ENCODE measurements at places on chromosomes 6 and 20.

- peak; percentile 2 for DNase-seq
These were observed 294.0 kb downstream of the ADGB start for GRCh38 chr6:146892613-146893401.

GRCh38 chr6:27101824-27102223, 145.7 kb upstream of the PRSS16 start:
- DNase-seq = no peak

DNA sequence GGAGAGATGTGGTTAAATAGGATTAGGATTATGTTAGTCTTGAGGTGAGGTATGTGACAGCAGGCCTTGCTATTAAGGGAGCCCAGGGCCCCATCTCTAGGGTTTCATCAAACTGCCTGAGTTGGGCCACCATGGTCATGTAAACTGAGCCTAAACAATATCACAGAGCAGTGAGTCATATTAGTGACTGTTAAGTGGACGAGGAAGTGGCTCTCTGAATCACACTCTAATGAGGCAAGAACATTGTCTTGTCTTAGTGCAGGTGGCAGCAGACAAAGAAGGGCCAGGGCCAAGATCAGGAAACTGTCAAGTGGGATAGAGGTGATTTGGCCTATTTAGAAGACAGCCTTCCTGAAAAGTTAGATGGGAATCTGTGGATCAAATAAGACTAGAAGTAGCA, 23.1 kb downstream of the ENPP3 start:
- no peak for DNase-seq

- no peak for DNase-seq
These were observed 62.9 kb upstream of the PIM1 start for GRCh38 chr6:37106982-37107491.

Measured in SW 1271 (cell line).